Daoy (cell line): ENCODE measurements at places on chromosomes 7 and 10. TPM values are rescaled to one million over a fixed set of nuclear protein-coding genes. Genes with fewer than 3 reads are reported as not detected.

DGKB gene
- 0.11 TPM in 1 of 2 replicates, not detected in the other for total RNA-seq

KAT6B gene
- 4.9 and 6.0 TPM in 2 replicates for total RNA-seq

CYP3A5 gene
- 0.12 and 0.57 TPM in 2 replicates for total RNA-seq

CRTAC1 gene
- 5.6 and 17.9 TPM in 2 replicates for total RNA-seq

DNA sequence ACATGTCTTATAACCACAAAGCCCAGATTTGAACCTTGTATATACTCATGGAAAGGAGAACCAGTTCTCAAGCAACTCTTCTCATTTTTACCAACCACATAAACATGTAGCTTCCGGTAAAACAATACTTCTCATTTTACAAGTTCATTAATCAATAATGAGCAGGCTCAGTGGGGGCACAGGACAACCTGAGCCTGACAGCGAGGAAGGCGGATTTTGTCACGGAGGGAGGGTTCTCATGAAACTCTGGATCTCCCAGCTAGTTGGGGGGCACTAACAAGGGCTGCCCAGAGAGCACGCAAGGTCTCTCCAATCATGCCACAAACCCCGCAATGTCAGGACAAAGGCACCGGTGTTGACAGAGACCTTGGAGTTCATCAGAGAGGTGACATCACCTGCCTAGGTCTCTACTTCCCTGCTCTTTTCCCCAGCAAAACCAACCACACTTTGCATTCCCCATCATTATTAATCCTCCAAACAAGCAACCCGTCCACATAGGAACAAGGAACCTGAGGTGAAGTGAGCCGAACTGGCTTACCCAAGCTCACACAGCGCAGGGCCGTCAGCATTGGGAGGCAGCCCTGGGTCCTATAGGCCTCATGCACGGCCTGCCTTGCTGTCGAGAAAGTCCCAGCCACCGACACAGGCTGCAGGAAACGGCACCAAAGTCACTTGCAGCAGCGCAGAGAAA is 192.1 kb upstream of the KLF14 start:
- DNase-seq, result no peak

- DNase-seq, result no peak
Observed at GRCh38 chr10:132316133-132316532, 8.4 kb upstream of the STK32C start.

DNA sequence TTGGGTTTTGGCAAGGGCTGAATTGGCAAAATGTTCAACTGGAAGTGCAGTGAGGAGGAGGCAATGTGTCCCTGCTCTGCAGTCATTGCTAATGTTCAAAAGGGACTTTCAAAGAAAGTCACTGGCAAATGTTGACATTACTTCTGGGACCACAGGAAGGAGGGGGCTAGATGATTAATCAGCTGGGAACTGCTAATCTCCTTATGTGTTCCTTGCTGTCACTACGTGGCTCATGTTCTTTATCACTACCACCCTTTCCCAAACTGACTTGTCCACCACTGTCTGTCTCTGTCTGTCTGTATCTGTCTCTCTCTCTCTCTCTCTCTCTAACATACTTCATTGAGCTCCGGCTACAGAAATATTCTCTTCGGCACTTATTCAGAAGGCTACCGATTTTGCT is 86.9 kb upstream of the MTPN start:
- DNase-seq, result no peak
